ENCODE measurements at places on chromosomes 16 and 17.

- no peak for DNase-seq
These were observed 24.4 kb downstream of the CNTNAP1 start for GRCh38 chr17:42706732-42707131.

DNA sequence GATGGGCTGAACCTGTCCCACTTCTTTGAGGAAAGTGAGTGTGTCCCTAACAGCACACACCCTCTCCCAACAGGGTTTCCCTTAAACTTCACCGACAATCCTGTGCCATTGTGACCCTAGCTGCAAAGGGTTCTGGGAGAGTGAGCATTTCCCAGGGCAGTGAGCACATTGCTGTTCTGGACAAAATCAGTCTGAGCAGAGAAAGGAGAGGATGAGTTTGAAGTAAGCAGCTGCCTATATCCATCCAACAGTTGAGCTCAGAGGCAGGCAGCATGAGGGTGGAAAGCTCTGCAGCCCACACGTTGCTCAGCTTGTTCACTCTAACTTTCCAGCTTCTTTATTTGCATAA, 296.5 kb upstream of the MAF start:
- DNase-seq, result no peak

- no peak for DNase-seq
These were observed 26.0 kb downstream of the TMEM204 start for GRCh38 chr16:1559446-1559975.

GRCh38 chr16:49010396-49010795, 271.2 kb downstream of the CBLN1 start:
- DNase-seq, result no peak

- DNase-seq, result no peak
These were observed 76.6 kb downstream of the CLEC16A start for GRCh38 chr16:11020792-11021551.

GRCh38 chr16:83059237-83059636, 432.5 kb downstream of the CDH13 start:
- DNase-seq, result no peak

DNA sequence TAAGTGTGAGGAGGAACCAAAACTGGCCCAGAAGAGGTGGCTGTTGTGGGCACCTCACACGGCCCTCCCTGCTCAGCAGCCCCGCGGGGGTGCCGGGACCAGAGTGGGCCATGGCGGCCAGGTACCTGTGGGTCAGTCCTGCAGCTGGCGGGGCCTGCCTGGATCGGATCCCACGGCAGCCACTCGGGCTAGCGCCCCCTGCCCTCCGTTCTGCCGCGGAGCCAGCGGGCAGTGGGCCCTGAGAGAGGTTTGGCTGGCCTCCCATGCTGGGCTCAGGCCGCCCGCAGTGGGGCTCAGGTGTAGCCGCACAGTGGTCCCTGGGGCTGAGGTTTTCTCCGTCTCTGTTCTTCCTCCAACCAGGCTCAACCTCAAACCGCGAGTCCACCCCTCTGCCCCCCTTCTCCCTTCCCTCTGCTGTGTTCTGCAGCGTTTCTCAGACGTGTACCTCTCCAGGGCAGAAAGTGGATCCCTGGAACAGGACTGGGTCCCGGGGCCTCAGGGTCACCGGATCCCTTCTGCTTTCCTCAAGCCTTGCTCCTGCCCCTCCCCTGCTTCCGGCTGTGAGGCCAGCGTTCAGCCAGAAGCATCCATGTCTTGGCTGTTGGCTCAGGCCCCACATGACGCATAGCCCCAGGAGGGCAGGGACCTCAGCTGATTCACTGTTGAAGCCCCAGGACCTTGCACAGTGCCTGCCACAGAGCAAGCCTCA, 28.6 kb upstream of the ITGA3 start:
- peak; percentile 99 for DNase-seq

DNA sequence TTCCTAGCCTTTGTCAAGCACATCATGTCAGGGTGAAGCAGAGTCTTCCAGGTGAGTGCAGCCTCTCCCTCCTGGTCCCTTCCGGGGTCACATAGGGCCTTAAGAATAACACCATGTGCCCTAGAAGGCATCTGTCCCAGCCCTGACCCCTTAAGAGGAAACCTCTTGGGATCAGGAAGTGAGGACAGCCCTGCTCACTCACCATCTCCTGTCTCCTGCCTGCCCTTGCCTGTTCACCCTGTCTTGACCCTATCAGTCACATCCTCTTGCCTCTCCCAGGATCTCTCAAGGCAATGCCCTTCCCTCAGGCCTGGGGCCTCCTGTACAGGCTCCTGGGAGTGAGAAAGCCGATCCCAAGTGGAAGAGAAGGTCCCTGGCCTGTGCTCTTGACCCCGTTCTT, 13.9 kb downstream of the MYL4 start:
- DNase-seq, result no peak

DNA sequence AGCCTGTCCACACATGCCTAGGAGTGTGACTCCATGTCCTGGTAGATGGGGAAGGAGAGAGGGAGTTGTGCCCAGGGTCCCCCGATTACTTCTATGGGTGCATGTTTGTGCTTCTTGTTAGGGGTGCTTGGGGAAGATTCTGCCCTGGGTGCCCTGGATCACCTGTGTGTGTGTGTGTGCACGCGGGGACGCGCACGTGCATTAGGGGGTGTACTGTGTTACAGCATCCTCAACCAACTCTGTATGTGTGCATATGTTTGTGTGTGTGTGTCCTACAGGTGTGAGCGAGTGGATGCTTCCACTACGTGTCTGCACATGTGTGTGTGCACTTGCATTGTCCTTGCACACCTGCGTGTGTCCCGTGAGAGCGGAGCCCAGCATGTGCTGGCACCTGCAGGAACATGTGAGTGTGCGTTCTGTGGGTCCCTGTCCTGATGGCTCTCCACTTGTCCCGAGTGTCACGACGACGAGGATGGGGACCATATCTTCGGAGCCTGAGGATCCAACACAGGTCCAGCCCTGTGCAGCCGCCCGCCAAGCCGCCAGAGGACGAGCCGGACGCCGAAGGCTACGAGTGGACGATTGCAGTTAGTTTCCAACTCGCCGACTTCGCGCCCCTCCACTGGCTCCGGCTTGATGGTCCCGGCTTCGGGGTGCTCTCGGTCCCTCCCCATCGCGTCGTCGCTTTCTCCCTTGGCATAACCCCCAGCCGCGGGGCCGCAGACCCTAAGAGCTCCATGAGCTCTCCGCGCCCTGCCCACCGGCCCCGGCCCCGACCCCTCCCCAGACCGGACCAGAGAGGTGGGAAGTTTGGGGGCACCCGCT, 6.0 kb upstream of the TBC1D3B start:
- DNase-seq, result no peak

DNA sequence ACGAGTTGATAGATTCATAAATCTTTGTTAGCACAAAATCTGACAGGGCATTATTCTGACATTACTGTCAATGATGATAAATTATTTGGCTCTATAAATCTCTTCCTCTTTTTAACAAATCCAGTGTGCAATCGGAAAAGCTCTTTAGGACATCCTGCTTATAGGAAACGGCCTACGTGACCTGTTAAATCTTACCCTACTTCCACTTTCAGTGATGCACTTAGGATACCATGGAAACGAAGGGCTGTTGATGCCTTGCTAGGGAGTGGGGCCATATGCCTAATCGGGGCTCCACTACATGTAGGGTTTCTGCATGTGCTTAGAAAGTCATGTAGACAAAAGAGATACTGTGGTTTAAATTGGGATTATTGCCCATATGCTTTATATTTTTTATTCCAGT, 27.2 kb downstream of the ZNF594 start:
- DNase-seq, result no peak

GRCh38 chr16:27725236-27726000, 175.5 kb downstream of the KATNIP start:
- no peak for DNase-seq

DNA sequence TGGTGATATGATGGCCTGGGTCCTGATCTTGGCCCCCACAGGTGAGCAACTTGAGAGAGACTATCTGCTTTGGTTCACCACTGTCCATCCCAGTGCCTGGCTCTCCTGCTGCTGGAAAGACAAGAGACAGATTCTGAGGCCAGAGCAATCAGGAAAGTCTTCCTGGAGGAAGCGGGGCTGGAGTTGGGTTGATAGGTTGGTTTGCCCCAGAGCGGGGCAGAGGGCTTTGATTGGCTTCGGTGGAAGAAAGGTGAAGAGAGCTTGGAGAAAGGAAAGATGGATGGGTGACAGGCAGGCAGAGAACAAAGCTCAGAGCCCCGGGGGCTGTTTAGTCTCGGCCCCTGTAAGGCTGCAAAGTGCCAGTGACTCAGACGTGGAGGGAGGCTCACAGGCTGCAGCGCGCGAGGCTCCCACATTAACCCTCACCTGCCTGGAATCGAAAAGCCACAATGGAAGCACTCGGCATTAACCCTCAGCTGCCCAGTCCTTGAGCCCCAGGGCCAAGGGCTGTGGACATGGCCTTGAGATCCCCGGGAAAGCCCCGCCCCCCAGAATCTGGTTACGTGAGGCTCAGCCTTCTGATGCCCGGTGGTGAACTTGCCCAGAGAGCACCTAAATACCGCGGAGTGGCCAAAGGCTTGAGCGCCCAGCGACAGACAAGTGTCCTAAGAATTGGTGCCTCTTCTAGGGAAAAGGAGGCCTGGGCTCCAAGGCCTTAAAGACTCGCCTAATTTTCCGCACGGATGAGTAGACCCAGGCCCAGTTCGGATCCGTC, 996 bp upstream of the CPNE2 start:
- DNase-seq, result peak; percentile 81

DNA sequence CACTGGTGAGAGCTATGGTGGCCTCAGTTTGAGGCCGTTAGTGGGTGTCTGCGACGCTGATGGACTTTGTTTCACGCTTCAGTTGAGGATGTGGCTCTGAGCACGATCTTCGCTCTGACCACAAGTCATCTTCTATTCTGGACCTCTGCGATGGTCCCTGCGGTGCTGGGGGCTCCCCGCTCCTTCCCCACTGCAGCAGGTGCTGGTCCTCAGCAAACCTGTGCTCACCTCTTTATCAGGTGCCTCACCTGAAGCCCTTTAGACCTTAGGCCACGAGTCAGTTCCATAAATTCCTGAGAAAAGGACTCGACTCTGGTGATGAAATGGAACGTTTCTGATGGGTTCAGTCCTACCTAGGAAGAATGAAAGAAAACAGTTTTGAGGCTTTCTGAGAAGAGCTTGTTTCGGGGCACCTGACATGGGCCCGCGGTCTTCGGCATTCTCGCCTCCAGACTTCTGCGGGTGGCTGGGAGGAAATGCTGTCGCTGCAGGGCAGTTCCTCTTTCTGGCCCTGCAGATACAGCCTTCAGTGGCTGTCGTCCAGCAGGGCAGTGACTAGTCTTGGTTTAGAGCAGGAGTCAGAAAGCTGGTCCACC, 4.7 kb downstream of the KCTD5 start:
- DNase-seq, result no peak

- DNase-seq, result no peak
These were observed 19.2 kb downstream of the NF1 start for GRCh38 chr17:31113939-31114338.

GRCh38 chr17:76326306-76326705, 18.2 kb upstream of the QRICH2 start:
- DNase-seq, result no peak

- no peak for DNase-seq
These were observed 5.9 kb downstream of the ZNF646 start for GRCh38 chr16:31080035-31080629.

DNA sequence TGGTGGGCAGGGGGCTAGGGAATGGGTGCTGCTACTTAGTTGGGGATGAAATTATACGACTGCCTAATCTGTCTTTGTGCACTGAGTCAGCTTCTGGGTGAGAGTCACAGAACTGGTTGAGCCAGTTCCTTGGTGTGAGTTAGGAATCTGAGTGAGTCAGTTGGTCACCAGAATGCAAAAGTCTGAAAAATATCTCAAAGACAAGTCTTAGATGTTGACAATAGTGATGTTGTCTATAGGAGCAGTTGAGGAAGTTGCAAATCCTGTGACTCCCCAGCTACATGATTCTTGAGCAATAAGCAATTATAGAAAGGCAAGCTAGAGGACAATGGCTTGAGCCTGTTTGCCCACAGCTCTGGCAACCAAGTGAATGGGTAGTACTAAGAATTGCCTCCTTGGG, 399.2 kb downstream of the CNTNAP4 start:
- DNase-seq, result no peak

GRCh38 chr16:31265329-31266245, 5.8 kb downstream of the ITGAM start:
- DNase-seq, result peak; percentile 82

GRCh38 chr16:8867216-8867931, 1.4 kb downstream of the CARHSP1 start:
- no peak for DNase-seq

DNA sequence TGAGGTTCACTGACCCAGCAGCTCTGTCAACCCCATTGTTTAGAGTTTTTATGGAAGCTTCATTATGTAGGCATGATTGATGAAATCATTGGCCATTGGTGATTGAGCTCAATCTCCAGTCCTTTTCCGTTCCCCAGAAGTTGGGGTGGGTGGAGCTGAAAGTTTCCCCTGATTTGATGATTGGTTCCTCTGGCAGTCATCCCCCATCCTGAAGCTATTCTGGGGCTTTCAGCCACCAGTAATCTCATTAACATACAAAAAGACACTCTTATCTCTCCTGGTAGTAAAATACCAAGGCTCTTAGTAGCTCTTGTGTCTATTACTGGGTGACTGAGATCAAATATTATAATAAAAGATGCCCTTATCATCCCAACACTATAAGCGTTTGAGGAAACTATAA, 67.1 kb downstream of the TANC2 start:
- peak; percentile 14 for DNase-seq

- peak; percentile 39 for DNase-seq
These were observed 42.8 kb downstream of the ABCC12 start for GRCh38 chr16:48113001-48113400.

- peak; percentile 41 for DNase-seq
These were observed at the start of gene PSMB10 for GRCh38 chr16:67936124-67936879. PSMB10 (minus strand) TSS chr16:67936850; CDS start chr16:67936749, 101 bp downstream.

DNA sequence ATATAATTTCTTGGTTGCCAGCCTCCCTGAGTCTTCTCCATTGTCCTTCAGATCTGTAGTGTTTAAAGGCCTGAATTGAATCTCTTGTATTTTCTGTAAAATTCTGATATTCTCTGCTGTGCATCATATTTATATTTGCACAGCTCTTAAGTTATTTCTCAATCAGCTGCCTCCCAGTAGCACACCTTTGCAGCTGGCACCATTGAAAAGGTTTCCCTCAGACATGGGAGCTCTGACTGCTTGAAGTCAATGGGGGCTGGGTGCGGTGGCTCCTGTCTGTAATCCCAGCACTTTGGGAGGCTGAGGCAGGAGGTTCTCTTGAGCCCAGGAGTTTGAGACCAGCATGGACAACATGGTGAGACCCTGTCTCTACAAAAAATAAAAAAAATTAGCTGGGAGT, 40.4 kb downstream of the PITPNC1 start:
- DNase-seq, result no peak

GRCh38 chr16:50302472-50303005, 36.2 kb downstream of the ADCY7 start:
- no peak for DNase-seq
